ENCODE measurements at places on chromosomes 6 and 20.
A peak's percentile ranks its signal among the peaks of the same experiment; 100 is the strongest.

DNA sequence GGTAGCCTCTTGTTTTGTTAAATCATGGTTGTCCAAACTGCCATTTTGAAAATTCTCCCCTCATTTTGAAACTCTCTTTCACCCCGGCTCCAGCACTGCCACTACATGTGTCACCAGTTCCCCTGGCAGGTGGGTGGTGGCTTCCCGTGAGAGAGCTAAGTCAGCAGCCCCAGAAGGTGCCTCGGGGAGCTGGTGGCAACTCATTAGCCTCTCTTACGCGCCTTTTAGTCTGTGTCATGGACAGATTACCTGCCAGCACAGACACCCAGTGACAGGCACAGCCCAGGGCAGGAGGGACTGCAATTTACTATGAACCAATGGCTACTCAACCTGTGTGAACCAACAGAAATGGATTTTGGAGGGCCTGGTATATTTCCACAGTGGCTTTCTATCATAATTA, 147.1 kb upstream of the SASH1 start:
- no peak for DNase-seq

- no peak for DNase-seq
Observed at GRCh38 chr20:59661153-59661552, 56.8 kb downstream of the PHACTR3 start.

DNA sequence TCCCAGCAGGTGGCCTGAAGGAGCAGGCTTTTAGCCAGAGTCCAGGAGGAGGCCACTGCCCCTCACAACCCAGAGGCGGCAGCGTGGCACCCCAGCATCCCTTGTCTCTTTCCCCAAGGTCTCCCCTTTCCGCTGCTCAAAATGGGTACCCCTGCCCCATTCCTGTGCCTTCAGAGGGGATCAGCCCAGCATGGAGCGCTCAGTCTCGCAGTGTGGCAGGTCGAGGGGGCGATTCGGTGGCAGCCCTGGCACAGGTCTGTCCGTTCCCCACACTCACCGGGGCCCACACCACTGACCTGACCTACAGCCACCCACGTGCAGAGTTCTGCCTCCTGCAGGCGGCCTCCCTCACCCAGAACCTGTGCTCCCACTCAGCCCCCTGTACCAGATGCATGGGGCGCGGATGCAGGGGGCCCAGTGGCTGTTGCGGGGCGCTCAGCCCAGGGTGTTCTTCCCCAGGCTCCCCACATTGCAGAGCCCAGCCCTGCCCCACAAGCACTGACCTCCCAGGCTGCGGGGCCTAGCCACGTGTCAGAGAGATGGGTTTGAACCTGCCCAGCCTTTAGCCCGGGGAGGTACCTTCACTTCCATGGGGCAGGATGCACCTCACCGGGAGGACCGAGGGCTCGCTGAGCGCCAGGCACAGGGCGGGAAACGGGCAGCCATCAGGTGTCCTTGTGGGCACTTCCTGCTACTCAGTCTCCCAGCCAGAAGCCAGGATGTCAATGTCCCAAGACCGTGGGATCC, 41.8 kb downstream of the DSTN start:
- DNase-seq = peak; percentile 53

DNA sequence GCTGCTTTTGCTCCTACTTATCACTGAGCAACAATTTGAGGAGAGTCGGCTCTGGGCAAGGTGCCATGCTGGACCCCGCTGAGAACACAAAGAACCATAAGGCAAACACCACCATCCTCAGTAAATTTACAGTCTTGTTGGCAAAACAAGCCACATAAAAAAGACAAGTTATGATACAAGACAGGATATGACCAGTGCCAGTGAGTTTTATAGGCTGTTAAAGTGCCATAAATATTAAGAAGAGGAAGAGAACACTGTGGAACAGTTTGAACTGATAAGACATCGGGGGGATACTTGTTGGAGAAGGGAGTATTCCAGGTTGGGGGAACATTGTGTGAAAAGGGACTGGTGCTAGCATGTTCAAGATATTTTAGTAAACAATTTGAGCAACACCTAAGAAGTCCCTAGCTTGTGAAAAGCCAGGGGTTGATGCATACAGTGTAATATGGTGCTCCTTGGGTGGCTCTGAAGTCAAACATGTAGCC, 25.3 kb upstream of the RIPOR2 start:
- no peak for DNase-seq

GRCh38 chr6:32803416-32803815, 13.4 kb downstream of the HLA-DOB start:
- DNase-seq = no peak

DNA sequence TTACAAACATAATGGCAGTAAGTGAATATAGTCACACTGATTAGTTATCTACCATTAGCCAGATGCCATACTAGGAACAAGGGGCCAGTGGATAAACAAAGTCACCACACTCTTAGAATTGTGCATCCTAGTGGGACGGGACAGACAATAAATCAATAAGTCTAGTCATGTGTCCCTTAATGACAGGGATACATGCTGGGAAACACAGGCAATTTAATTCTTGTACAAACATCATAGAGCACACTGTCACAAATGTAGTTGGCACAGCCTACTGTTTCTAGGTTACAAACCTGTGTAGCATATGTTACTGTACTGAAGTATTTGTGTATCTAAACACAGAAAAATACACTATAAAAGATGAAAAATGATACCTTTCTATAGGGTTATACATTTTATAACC, 123.0 kb upstream of the FAM184A start:
- no peak for DNase-seq

GRCh38 chr6:148954934-148955333, 208.1 kb downstream of the UST start:
- no peak for DNase-seq

GRCh38 chr20:60095456-60095855, 137.2 kb downstream of the CDH26 start:
- no peak for DNase-seq

DNA sequence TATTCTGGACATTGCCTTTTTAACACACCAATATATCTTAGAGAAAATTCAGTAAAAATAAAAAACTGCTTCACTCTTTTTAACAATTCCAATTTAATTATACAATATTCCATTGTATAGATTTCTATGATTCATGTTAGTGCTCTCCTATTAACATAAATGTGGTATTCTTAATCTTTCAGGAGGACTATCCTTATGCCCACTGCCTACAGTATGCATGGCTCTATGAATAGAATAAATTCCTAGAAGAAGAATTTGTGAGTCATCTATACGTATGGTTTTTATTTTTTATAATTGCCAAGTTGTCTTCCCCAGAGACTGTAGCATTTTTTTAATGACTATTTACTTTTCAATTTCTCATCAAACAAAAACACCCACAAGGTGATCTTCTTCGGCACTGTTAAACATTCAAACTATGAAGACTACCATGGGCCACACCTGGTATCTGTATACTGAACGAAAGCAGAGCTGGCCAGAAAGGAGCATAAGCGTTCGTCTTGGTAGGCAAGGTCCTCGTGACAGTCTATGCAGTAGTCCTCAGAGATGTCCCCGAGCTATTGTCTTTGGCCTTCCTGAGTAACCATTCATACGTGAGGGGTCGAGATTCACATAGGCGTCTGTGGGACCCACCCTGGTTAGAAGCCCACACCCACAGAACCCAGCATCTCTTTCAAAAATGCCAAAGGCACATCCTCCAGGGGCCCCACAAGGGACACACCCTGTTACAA, 74.6 kb downstream of the KIF16B start:
- DNase-seq = no peak

DNA sequence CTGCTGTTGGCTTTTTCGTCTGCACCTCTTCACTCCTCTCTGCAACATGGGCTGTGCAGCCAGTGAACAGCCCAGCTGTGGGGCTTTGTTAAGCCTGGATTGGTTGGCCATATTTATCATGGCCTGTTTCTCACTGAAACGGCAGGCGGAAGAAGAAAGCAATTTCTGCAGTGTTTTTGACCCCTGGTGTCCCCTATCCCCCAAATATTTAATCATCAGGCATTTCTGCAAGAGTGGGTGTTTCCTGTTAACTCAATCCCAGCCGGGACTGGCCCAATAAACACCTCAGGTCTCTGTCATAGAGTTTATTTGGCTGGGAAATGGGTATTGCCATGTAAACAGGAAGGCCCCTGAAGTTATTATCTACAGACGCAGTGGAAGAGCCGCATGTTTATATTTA, 174.8 kb upstream of the SUPT3H start:
- no peak for DNase-seq

DNA sequence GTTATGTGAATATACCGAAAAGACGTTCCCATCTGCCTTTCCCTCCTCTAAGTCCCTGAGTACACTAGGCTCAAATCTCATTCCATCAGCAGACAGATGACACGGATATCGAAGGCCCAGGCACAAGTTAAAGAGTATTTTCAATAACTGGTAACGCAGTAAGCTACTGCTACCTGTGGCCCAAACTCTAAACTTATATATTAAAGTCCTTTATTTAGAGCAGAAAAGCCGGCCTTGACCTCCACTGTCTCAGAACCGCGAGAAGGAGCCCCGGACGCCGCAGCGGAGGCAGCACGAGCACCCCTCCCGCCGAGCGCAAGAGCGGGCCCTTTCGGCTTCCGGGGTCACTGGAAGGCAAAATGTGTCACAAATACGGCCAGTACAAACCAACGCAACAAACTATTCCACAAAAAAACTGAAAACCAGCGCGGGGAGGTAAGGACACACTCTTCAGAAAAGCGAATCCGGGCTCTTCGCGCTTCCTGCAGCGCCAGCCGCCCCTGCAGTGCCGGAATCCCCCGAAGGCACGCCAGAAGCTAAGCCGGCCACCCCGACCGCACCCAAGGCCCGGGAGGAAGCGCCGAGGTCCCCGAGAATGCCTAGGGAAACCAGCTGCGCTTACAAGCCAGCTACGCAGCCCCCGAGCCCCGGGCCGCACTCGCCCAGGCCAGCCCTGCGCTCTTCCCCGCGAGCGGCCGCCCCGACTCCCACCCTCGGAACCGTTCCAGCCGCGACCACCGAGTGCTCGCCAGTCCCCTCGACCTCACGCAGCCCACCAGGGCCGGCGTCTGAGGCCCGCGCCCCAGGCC, 681 bp downstream of the DIDO1 start:
- no peak for DNase-seq

- DNase-seq = no peak
Observed at GRCh38 chr20:57079031-57080005, 187.1 kb downstream of the BMP7 start.

- DNase-seq = no peak
Observed at GRCh38 chr6:17381424-17382147, 11.8 kb upstream of the CAP2 start.

DNA sequence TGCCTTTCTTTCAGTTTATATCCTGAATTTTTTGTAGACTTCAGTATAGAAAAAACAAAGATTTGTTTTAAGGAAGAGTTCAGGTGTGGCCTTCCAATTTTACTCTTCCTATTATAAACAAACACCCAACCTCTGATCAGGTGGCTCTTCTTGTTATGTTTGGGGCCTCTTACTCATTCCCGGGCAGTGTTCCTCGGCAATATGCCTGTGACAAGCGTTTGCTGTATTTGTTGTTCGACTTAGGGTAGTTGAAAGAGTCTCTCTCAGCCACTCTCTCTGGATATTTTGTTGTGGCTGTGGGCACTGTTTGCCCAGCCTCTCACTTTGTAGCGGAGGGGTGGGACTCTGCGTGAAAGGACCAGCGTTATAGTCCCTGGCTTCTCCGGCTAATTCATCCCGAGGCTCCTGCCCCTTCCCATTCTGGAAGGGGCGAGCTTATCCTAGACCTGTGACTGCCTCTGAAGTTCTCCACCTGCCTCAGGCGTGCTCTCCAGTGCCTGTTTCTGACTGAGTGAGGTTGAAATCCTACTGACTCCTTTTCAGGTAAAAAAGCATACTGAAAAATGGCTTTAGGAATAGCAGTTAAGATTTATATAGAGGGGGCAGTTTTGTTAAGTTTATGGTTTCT, 97.4 kb downstream of the PLCB4 start:
- no peak for DNase-seq

GRCh38 chr6:11431455-11431937, 106.1 kb upstream of the TMEM170B start:
- no peak for DNase-seq

Measured in iPS-NIHi11 (cell line).